ENCODE measurements at places on chromosomes 2 and 18.
A peak's percentile ranks its signal among the peaks of the same experiment; 100 is the strongest.

DNA sequence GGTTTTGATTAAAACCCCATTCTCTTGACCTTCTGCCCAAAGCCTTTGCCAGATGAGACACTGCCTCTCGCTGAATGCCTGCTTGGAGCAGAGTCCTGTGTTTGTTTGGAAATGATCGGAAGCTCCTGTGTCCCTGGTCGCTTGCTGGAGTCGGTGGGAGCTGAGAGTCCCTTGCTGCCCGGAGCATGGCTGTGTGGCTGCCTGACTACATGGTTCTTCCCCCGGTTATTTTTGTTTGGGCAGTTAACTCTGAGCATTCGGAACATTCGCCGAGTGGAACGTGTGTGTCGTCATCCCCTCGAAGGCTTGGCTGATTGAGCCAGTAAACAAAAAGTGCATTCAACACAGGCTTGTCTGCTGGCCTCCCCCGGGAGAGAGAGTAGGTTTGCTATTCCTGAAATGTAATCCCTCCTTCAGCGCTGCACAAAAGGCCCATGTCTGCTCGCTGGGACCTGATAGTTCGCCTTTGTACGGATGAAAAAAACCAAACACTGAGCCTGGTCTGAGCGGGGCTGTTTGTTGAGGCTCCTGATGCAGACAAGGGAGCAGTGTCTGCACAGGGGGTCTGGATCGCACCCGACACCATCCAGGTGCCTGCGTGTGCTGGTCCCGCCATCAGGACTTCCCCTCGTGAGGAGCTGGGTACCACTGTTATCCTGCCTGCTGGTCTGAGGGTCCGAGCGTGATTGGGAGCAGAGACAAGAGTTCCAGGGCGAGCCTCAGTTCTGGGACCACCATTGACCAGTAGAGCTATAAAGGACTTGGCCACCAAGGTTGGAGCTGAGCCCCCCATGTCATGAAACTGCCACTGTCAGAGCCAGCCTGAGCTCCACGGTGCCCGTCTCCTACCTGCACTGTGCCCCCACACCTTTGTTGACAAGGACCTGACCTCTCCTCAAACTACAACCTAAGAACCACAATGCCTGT is 83.8 kb downstream of the AGAP1 start:
- DNase-seq = no peak

GRCh38 chr2:19116918-19117317 is 241.5 kb downstream of the OSR1 start:
- DNase-seq = no peak

- DNase-seq = peak; percentile 62
Observed at GRCh38 chr2:73175663-73176204, 26.6 kb upstream of the NOTO start.

DNA sequence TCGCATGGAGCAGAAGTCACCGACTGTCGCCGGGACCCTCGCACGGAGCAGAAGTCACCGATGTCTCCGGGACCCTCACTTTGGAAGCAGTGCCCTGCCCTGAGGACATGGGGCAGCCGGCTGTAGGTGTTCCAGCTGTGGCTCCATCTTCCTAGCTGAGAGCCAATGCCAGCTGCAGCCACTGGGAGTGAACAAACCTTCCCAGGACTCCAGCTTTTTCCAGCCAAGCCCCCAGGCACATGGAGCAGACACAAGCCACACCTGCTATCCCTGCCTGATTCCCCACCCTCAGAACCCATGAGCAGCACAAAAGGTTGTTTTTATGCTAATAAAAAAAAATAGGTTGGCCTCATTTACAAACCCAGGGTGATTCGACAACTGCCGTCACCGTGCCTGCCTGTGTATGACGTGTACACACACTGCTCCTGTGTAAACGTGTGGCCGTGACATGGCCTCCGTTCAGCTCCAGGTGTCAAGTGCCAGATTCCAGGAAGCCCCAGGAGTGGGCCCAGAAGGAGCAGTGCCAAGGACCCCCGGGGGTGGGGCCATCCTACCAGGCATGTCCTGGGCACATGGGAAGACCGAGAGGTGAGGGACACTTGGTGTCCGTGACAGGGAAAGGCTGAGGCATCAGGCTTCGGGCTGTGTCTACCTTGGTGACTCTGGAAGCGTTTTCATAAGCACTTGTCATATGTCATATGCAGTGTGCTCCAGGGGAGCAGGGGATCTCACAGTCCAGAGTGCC is 91.5 kb downstream of the EIPR1 start:
- no peak for DNase-seq

DNA sequence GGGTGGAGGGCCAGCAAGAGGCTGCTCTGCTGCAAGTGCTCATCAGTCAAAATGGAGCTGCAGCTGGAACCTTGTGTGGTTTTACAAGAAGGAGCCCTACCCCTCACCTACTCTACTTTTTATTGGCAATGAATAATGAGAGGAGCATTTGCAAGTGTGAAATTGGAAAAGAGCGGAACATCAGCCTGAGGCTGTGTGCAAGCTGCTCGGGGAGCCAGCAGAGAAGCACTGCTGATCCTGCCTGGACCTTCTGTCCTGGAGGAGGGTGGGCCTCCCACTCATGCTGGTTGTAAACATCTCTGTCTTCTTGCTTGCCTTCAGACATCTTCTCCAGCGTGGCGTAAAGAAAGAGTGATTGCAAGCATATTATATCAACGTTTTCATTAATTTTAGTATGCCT is 256.2 kb downstream of the DLGAP1 start:
- no peak for DNase-seq

DNA sequence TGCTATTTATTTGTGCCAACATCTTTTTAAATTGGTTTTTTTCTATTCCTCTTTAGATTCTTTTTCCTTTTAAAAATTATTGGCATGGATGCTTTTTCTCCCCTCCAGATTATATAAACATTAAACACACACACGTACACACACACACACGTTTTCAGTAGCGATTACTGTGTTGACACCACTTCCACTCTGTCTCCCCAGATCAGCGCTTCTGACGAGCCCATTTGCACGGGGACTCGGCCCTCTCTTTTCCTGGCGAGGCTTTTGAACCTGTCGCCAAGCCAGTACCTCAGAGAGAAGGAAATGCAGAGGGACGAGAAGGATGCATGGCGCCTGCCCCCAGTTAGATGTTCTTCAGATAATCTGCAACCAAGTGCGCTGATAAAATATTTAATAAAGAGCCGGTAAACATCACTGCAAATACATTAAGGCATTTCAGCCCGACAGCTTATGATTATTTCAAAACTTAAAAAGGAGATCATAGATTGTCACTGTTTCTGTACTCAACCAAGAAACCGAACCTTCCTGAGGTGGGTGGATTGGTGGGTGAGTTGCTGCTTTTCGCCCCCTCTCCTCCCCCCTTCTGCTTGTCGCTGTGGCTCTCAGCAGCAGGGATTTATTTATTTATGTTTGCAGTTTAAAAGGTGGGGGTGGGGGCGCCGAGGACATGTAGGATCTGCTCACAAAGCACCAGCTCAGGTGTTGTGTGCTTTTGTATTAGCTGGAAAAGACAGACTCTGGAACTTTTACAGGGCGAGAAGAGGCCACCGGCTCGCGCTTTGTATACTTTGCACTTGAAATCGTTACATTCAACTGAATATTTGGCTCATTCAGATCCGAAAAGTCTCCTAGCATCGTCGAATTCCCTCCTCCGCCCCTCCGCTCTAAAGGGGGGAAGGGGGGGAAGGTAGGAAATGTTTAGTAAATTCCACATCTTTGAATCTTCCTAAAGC is 787 bp upstream of the TBR1 start:
- DNase-seq = no peak

DNA sequence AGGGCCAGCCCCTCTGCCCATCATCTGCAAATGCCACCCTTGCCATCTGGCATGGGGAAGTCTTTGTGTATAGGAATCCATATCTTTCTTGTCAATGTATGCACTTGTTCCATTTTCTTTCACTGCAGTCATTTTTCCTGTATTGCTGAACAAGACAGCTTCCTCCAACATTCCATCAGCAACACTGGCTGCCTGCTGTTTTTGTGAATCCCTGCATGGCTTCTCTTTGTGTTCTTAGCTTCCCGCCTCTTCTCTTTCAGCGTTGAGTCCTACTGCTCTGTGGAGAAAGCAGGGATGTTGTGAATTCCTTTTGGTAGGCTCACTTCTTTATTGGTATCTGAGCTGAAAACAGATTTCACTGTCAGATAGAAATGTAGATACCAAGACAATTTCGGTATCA is 150.0 kb downstream of the LPIN1 start:
- no peak for DNase-seq

DNA sequence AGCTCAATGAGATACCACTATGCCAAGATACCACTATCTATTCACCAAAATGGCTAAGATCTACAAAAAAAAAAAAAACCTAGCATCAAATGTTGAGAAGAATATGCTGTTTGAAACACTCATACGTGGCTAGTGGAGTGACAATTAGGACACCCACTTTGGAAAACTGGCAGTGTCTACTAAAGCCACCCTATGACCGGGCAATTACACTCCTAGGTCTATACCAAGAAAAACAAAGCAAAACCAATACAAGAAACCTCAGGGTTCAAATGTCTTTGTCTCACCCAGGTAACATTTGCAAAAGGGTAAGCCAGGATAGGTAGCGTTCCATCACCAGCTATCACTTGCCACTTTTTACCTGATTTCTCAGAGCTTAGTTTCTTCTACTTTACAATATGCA is 123.6 kb upstream of the CAB39 start:
- DNase-seq = no peak

DNA sequence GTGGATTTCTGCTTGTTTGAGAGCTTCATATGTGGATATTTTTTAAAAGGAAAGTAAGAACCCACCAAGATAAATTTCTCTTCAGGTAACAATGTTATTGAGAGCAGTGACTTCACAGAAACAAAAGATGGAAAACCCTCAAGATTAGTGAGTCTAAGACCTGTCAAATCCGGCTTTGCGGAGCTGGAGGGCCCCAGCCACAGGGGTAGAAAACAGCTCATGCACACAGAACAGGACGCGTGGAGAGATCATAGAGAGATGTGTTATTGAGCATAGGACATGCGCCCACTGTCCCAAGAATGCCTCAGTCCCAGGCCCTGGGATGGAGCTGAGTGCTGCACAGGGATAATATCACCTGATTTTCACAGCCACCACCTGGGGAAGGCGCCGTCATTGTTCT is 21.3 kb downstream of the EDAR start:
- DNase-seq = no peak

GRCh38 chr2:69715964-69716363 is 26.0 kb upstream of the ANXA4 start:
- DNase-seq = no peak

- no peak for DNase-seq
Observed at GRCh38 chr2:185268651-185269050, 470.0 kb upstream of the FSIP2 start.

GRCh38 chr2:239930871-239931771 is 94.0 kb downstream of the NDUFA10 start:
- no peak for DNase-seq

- DNase-seq = no peak
Observed at GRCh38 chr2:122027510-122028217, 272.2 kb downstream of the TSN start.

GRCh38 chr2:139721411-139721995 is 941.3 kb upstream of the NXPH2 start:
- no peak for DNase-seq

GRCh38 chr18:47323158-47323557 is 71.7 kb upstream of the SKOR2 start:
- no peak for DNase-seq

- DNase-seq = no peak
Observed at GRCh38 chr2:44731505-44731904, 210.0 kb upstream of the SIX3 start.

DNA sequence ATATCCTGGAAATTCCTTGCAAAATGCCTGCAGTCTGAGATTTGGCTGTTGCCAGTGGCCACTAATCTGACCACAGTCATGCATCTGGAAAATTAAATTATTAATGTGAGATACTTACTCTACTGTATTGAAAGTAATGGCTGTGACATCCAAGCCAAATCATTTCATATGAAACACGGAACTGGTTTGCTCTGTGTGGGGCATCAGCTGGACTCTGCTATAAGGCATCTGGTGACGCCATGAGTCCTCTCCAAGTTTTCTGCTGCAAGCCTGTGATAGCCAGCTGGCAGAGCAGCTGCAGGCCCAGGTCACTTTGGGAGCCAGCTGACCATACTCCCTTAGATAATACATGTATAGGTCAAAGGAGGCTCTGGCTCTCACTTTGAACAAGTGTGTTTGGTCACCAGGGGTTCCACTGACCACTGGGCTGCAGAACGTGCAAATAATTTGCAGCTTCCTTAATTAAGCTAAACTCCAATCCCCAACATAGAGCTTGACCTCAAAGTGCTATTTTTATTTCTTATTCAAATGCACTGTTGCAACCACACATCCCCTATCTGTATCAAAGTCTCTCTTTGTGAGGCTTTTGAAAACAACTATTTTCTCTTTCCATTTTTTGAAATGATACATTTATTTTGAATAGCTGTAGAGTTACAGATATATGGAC is 152.9 kb downstream of the NCKAP5 start:
- DNase-seq = no peak

- no peak for DNase-seq
Observed at GRCh38 chr2:96703021-96703751, 36.7 kb downstream of the LMAN2L start.

DNA sequence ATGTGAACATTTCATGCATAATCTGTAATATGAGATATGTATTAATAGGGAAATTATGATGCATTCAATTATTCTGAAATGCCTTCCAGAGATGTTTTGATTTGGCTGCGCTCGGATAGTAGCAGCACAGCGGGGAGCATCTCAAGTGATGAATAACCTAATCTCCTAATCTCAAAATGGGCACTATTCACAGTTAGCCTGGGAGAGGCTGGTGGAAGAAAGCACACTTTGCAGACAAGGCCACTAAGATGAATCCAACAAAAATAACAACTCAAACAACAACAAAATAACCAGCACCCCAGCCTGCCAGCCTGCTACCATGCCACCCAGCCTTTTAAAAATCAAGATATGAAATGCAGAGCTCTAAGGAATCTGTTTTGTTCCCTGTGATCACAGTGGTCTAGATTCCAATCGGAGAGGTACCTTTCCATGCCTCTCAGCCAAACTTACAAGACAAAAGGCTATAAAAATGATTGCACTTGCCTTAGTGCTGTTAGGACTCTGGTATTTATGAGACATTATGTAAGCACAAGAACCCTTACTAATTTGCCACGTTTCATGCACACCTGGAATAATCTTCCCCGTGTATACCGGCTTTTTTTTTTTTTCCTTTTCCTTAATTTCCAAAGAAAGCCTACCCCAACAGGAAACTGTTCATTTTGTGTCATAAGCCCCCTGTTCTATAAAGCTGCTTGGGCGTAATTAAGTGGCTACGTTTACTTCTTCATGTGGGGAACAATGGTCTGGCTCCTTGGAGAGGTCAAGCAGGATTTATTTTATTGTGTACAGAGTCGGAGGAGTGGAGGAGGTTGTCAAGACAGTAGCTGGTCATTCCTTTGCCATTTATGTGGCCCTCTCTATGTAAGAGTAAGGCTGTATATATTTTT is 526.9 kb upstream of the FANCL start:
- DNase-seq = no peak
